ENCODE measurements at places on chromosomes 3 and 15. TPM values are rescaled to one million over a fixed set of nuclear protein-coding genes. Genes with fewer than 3 reads are reported as not detected.

MAP6D1 gene
- total RNA-seq = 6.4 TPM

DNA sequence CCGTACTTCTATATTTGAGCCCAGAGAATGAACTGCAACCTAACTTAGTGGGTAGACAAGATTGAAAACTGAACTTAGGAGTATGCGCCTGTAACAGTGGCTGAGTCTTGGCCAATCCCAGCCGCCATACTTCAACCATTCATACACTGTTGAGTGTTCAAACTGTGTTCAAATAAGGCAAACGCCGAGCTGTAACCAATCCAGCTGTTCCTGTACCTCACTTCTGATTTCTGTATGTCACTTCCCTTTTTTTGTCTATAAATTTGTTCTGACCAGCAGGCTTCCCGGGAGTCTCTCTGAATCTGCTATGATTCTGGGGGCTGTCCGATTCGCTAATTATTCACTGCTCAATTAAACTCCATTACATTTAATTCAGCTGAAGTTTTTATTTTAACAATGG lies 58.6 kb upstream of the TPM1 start:
- no peaks in the 10 kb centered on the region for H3K27me3 ChIP-seq
- no peaks in the 10 kb centered on the region for H3K36me3 ChIP-seq
- DNase-seq = no peak
- H3K4me1 ChIP-seq = peaks cover 28% of the 10 kb centered on the region
- no peak overlapping the region for H3K27ac ChIP-seq

AGTR1 gene
- 0.34 TPM for total RNA-seq

DNA sequence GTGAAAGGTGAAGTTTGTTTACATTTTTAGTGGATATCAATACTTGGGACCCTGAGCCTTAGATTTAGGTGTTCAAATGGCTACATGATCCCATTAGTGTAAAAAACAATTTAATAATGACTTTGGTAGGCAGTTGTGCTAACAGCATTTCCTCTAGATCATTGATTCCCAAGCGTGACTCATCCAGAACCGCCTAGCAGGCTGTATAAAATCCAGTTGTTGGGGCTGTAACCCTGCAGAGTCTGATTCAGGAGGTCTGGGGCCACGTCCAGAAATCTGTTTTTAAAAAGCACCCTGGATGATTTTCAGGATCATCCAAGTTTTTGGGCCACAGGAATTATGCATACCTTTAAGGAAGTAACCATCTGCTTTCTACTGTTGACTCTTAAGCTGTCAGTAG lies 156.4 kb downstream of the TP63 start:
- no peak for DNase-seq
- no peaks in the 10 kb centered on the region for H3K36me3 ChIP-seq
- H3K4me1 ChIP-seq = peaks cover 47% of the 10 kb centered on the region
- H3K27ac ChIP-seq = no peak overlapping the region
- no peak overlapping the region for H3K4me3 ChIP-seq
- no peaks in the 10 kb centered on the region for H3K27me3 ChIP-seq

ERC2 gene
- total RNA-seq = 15.6 TPM

- H3K4me1 ChIP-seq = no peaks in the 10 kb centered on the region
- H3K36me3 ChIP-seq = no peaks in the 10 kb centered on the region
- no peak overlapping the region for H3K4me3 ChIP-seq
Measured at GRCh38 chr15:31463521-31464102, 137.0 kb downstream of the KLF13 start.

NMNAT3 gene
- total RNA-seq = 13.6 TPM

DNA sequence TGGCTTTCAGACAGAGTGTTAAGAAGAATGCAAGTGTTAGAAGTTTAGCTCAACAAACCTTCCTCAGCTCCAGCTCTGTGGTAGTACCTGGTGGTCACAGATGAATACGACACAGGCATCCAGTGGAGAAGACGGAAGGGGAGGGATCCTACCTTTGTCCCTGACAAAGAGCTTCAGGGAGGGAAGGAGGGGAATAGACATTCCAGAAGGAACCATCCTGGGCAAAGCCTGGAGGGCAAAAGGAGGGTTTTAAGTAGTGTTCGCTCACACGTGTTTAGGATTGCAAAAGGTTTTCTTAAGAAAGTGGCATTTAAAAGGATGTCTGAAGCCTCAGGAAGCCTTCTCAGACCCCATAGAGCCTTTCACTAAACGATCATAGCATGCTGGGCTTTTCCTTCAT lies 2.8 kb downstream of the CHCHD4 start:
- no peak for DNase-seq
- H3K4me1 ChIP-seq = peaks cover 40% of the 10 kb centered on the region
- no peaks in the 10 kb centered on the region for H3K27me3 ChIP-seq
- no peak overlapping the region for H3K27ac ChIP-seq
- no peak overlapping the region for H3K4me3 ChIP-seq
- H3K36me3 ChIP-seq = peaks cover 13% of the 10 kb centered on the region

DNA sequence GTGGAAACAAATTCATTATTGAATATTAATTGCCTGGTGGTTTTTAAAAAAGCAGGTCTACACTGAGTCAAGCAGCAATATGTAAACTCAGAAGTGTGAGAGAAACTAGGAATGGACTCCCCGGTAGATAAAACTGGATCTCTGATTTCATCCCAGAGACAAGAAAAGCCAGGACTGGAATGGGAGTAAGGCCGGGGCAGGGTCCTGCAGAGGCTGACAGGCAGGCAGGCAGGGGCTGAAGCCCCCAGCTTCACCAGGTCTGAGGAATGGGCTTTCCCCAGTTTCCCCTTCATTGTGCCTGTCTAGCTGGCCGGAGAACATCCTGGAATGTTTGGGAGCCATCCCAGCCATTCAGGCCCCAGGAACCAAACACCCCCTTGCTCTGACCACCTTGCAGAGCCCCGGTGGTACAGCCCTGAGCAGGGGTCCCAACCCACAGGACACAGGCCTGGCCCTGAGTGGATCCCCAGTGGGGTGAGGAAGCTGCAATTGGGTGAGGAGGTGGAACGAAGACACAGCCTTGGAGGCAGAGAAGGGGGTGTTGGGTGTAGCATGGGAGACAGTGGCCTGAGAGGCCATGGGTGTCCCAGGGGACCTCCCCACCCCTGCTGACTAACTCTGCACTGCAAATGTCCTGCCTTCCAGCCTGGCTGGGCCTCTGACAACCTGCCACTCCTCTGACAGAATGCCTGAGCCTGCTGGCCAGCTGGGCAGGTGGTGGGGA lies 31.7 kb upstream of the XYLB start:
- peaks cover 7% of the 10 kb centered on the region for H3K27me3 ChIP-seq
- DNase-seq = no peak
- H3K27ac ChIP-seq = no peak overlapping the region
- no peak overlapping the region for H3K4me3 ChIP-seq
- no peaks in the 10 kb centered on the region for H3K4me1 ChIP-seq

GRCh38 chr3:169348929-169349621 lies 314.4 kb downstream of the MECOM start:
- no peaks in the 10 kb centered on the region for H3K36me3 ChIP-seq
- peak overlapping the region; percentile 11 for H3K4me3 ChIP-seq
- no peak for DNase-seq
- peaks cover under 1% of the 10 kb centered on the region for H3K27me3 ChIP-seq

ARL14 gene
- not detected for total RNA-seq

ANKRD63 gene
- 0.31 TPM for total RNA-seq

SCAANT1 gene
- not detected for total RNA-seq
